ENCODE measurements at places on chromosomes 3 and 15. TPM values are rescaled to one million over a fixed set of nuclear protein-coding genes. Genes with fewer than 3 reads are reported as not detected.

GRCh38 chr15:42070976-42071350, 23.4 kb downstream of the PLA2G4D start:
- no peak for DNase-seq

The CFAP100 gene
- total RNA-seq = not detected

DNA sequence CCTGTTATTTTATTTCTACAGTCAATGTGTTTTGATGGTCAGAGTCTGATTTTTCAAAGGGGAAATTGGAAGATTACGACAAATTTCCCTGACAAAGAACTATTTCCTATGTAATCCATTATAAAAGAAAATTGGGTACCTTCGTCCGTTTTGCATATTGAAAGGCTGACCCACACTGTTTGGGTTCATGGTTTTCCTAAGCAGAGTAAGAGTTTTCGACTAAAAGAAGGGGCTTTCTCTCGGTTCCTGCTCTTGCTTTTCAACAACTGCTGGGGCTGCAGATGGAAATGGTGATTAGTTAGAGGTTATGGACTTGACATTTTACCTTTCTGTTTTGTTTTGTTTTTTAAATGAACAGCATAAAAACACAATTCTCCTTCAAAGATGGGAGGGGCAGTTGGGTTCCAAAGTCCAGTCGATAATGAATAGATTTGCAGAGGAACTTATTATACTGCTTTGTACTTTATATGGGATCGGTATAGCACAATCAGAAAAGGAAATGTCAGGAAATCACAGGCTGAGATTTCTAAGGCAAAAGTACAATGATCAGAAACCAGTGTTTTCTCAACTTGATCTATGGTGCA, 978 bp downstream of the KCNMB2 start:
- DNase-seq = no peak

GRCh38 chr15:37743826-37744225, 190.6 kb upstream of the TMCO5A start:
- DNase-seq = no peak

- DNase-seq = no peak
Observed at GRCh38 chr3:24521420-24522145, 26.9 kb upstream of the THRB start.

The ATP2B2 gene
- total RNA-seq = not detected

DNA sequence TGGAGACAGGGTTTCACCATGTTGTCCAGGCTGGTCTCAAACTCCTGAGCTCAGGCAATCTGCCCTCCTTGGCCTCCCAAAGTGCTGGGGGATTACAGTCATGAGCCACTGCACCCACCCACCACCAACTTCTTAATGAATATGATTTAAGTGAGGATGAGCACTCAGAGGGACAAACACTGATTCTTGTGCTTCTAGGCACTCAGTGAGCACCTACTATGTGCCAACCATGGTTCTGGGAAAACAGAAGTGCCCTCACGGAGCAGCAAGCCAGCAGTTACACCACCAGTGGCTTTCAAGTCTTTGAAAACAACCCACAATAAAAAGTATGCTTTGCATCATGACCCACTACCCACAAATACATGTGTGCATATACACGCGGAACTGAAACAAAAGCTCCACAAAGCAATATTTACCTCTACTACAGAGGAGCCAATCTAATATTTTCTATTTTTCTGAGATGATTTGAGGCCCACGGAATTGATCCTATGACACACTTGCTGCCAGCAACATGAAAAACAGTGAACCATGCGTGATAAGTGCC, 91.9 kb downstream of the MEGF11 start:
- DNase-seq = no peak

The TUSC2 gene
- total RNA-seq = 25.0 TPM

The MYZAP gene
- total RNA-seq = not detected

DNA sequence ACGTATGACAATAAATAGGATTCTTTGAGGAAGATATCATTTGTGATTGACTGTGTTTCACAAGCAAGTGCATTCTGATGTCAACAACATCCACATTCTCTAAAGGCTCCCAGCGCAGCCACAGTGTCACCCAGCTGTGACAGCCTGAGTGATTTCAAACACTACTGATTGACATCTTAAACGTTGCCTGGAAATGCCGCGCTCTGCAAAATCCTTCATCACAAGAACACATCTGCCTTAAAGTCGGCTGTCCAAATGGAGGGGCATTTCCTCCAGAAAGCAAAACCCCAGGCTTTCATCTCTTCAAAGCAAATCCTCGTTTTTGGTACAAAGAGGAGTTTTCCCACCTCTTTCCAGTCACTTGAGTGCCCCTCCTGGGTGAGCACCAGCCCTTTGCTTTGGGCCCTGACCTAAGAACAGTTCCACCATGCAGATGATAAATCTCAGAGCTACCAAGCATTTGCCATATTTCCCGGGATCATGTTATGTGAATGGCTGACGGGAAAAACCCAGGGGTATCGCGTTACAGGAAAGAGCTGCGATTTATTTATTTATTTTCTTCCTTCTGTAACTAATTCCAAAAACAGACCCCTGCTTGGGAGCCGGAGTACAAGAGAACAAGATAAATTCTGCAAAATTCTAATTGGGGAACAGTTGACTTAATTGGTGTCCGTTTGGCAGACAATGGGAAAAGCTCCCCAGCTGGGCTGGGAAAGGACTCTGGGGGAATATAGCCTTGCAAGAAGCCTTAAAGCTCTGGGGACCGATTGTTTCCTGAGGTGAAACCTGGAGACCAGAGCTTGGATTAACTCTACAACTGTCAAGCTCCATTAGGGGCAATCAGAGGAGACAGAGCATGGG, 703.8 kb upstream of the NR2F2 start:
- no peak for DNase-seq

The ZNF660 gene
- 0.30 TPM for total RNA-seq

GRCh38 chr3:154799800-154800199, 280.3 kb upstream of the MME start:
- DNase-seq = no peak

DNA sequence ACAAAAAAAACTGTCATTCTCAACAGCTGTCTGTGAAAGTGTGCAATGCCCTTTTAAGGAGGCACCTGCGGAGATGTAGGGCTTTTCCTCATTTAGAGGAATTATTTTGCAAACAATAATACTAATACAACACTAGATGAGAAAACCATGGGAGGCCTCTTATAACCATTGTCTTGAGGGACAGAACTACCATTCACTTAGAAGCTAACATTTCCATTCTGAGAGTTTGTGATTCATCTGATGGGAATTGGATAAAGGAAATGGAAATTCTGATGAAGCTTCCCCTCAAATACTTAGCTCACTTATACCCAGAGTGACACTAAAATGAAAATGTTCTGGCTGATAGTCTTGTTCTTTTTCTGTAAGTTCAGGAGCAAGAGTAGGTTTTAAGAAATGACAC, 147.7 kb downstream of the CADPS start:
- no peak for DNase-seq

DNA sequence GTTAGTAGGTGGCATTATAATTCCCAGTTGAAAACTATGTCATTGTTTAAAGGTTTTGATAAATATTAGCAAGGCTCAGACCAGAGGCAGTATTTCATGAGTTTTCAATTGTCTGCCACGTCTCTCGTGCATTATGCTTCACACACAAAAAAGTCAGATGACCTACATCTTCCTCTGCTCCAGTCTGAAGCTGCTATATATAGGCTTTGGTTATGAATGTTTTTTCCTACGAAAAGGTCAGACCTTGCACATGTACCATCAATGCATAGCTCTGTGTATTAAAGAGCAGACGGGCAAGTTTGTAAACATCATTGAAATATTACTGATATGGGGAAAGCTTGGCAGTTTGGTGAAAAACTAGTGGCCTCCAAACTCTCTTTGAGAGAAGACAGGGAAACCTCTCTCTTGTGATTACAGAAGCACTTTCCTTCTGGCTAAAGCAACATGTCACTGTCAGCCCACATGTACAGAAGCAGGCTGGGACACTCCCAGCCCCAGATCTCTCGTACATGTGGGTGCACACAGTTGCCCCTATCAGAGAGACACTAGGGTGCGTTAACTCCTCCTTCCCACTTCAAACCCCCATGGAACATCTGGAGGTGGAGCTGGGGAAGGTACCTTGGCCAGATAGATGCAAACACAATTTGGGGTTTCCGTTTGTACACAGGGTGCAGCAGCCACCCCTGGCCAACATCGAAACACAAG, 184.0 kb upstream of the BCL6 start:
- no peak for DNase-seq

The OR5K2 gene
- not detected for total RNA-seq

The VEPH1 gene
- not detected for total RNA-seq

The SLC28A2 gene
- not detected for total RNA-seq

- peak; percentile 65 for DNase-seq
Observed at GRCh38 chr3:17166369-17166768, 281.6 kb downstream of the PLCL2 start.

DNA sequence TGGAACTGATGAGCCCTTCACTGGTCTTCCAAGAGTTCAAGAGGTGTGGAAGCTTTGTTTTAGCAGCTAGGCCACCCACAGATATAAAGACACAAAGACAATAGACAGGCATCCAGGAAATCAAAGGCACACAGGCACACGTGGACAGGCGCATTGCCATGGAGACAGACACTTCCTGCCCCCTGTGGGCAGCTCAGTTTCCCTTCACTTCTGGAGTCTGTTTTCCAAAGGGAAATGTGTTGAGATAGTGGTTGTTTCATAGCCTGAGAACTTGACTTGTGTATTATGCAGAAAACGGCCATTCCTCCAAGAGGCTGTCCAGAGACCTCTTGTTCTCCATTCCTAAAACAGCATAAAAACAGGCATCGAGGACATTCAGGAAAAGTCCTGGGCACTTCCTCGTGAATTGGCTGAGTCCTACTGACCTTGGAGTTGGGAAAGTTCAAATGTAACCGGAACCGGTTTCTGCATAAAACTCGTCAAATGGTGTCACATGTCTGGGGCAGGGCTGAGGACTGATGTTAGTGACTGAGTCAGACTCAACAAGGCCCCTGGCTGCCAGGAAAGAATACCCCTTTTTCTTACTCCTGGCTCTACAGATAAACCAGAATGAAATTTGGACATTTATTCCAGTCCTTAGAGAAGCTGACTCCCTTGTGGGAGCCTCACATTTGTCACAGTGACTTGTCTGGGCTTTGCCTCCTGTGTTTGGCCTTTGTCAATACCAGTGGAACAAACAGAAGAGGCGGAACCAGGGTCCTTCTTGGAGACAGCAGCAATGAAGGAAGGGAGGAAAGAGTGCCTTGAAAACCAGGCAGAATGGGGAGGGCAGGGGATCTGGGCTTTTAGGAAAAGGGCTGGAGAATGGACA, 1.3 kb downstream of the ALPK3 start:
- DNase-seq = peak; percentile 69

All from activated CD4-positive, alpha-beta T cell treated with anti-CD3 and anti-CD28 coated beads, Interleukin-2, amount 10 ng/mL, durations not matched to agents 24 days and 14 days (primary cell).